HT1080 (cell line): ENCODE measurements at places on chromosomes 6 and 20. TPM values are rescaled to one million over a fixed set of nuclear protein-coding genes. Genes with fewer than 3 reads are reported as not detected.

The PPP1R11 gene
- 36.7 and 43.5 TPM in 2 replicates for total RNA-seq

DNA sequence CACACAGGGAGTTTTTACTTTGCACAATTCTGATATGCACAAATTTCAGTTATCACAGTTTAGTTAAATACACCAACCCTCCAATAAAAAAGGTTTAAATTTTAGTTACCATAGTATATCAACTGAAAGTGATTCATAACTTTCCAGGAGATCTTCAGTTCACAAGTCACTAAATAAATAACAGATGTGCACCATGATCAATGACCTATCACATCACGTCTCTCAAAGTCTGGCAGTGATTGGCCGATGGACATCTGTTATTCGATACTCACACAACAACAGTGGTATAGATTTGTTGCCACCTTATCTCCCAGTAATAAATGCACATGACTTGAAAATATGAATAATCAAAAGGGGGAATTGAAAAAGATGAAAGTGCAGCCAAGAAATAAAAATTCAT, 66.8 kb upstream of the PTCHD4 start:
- peak; percentile 1 for DNase-seq

The CNR1 gene
- total RNA-seq, result not detected in 2 replicates

- no peak for DNase-seq
These were observed 27.8 kb upstream of the SMOC2 start for GRCh38 chr6:168413018-168413720.

The BIRC7 gene
- total RNA-seq, result not detected in 2 replicates

The TXLNB gene
- 0.07 and 0.40 TPM in 2 replicates for total RNA-seq

GRCh38 chr20:39190666-39191570, 228.8 kb downstream of the DHX35 start:
- DNase-seq, result peak; percentile 82

GRCh38 chr6:113653275-113653674, 203.9 kb upstream of the MARCKS start:
- DNase-seq, result no peak

The FERMT1 gene
- 17.0 and 22.4 TPM in 2 replicates for total RNA-seq
